WTC11 (cell line): ENCODE measurements at places on chromosomes 4 and X.

GRCh38 chr4:45550766-45551366, 573.0 kb downstream of the GABRG1 start:
- no peak for DNase-seq

DNA sequence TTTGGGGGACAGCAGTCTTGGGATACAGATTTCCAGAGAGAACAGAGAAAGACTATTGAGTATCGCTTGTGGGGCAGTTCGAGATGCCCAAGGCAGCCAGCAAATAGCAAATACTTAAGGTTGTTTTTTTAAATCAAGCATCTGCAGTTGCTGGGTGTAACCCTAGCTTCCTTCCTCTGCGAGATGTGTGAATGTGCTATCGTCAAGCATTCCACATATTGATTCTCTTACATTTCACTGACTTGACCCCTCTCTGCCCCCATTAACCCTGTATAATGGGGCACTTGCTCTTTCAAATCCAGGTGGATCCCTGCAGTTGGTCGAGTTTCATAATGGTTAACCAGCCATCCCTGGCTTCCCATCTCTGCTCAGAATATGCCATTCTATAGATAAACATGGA, 23.5 kb downstream of the KCNE5 start:
- DNase-seq: no peak

DNA sequence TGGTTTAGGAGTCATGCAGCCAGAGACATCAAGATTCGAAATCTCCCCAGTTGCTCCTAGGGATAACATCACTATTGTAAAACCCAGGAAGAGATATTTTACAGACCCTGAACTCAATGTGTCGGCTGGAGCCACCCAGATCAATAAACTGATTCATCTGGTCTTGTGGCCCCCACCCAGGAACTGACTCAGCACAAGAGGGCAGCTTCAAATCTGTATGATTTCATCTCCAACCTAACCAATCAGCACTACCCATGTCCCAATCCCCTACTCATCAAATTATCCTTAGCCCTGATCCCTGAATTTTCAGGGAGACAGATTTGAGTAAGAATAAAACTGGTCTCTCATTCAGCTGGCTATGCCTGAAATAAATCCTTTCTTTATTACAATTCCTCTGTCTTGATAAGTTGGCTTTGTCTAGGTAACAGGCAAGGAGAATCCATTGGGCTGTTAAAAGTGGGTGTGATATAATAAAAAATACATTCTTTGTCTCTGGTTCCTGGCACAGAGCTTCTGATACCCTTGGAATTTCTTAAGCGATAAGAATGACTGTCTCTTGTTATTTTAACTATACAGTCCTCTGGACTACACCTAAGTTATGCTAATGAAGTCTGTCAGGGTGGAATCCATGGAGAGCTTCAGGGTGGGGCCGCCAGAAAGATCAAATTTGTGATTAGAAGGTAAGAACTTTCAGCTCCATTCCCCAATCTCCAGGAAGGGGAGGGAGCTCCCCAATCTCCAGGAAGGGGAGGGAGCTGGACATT, 44.3 kb upstream of the TNIP3 start:
- no peak for DNase-seq

- no peak for DNase-seq
Observed at GRCh38 chrX:40423299-40423698, 157.5 kb upstream of the ATP6AP2 start.

DNA sequence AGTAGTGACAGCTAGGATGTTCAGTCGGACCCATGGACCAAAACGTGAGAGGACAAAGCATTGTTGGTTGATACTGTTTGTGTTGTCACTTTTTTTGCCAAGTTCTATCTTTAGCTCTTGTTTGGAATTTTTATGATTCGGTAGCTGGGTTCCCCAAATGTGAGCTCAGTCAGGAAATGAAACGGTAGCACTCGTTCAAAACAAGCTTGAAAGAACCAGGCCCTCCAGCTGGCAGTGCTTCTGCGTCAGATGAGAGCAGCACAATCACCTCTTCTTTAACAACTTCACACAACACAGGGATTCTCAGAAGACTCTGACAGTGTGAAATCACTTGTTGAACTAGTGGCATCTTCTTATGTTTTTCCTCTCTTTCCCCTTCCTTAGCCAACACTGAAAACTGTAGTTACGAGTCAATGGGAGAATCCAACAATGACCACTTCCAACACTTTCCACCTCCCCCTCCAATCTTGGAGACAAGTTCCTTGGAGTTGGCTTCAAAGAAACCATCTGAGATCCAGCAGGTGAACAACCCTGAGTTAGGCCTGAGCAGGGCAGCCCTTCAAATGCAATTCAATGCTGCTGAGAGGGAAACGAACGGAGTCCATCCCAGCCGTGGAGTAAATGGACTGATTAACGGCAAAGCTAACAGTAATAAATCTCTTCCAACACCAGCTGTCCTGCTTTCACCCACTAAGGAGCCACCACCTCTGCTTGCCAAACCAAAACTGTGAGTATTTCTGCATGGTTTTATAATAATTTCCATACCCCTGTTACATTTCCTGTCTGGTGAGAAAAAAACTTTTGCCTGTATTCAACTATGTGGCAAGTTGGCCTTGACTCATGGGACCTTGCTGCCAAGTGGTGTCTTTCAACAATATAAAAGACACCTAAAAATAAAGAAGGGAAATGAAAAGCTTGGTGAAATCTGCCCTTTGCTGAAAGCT, 214.6 kb downstream of the PALLD start:
- no peak for DNase-seq

DNA sequence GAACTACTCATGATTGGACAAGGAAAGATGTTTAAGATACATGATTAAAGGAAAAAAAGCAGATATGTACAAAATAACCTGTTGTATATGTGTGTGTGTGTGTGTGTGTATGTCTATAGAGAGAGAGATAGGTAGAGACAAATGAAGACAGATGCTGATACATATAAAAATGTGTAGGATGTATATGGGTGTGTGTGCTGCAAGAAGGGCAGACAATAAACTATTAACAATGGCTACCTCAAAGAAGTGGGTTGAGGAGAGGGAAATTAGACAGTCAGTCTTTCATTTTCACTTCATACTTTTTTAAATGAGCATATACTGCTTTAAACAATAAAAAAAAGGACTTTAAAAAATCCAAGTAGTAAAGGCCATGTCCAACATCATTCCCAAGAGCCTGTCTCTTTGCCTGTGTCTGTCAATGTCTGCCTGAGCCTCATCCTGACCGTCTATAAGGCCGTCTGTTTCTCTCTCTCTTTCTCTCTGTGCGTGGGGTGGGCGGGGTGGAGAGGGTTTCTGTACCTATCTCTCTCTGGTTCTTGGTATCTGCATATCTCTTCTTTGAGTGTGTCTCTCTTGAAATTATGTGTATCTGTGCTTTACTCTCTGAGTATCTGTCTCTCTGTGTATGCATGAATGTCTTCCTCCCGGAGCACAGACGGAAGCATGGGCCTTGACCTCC, 62.8 kb downstream of the LRBA start:
- DNase-seq: no peak

GRCh38 chrX:2635342-2635741, 55.8 kb upstream of the CD99 start:
- no peak for DNase-seq

DNA sequence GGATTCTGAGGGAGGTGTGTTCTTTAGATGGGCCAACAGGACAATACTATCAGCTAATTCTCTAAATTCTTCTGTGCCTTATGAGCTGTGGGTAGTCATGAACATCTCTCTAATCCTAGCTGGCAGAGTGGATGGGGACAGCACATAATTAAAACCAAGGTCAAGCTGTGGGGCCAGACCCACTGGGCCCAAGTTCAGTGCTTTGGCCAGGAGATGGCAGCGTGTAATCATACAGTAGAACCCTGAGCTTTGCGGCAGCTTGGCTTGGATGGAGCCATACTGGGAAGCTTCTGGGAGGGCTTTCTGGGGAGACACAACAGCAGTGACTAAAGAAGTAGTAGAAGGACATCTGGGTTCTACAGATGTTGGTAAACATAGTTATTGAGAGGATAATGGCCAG, 140.3 kb upstream of the CXCL13 start:
- peak; percentile 50 for DNase-seq

GRCh38 chr4:67456577-67457196, 88.6 kb downstream of the CENPC start:
- DNase-seq: no peak

DNA sequence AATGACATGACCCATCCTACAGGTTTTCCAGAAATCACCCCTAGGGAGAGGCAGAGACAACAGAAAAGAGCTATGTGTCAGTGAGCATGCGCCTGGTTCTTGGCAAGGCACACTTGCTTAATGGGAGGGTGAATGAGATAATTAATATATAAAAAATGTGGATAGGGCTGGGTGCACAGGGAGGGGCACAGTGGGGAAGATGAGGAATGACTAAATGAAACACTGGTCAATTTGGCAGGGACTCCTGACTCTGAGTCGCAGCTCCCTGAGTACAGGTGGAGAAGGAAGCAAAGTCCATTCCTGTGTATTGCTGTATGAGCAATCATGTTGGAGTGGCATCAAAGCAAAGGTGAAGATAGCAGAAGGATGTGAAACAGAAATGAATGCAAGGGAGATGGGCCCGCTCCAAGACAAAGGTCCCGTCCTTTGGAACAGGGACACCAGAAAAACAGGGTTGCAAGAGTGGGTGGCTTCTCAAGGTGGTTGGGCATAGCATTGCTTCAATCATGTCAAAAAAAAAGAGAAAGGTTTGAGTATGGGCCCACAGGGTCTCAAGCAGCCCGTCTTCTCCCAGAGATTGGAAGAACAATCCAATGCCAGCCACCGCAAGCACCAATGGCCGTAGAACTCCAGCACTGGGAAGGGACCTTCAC, 278.4 kb upstream of the AGTR2 start:
- no peak for DNase-seq

- no peak for DNase-seq
Observed at GRCh38 chr4:184028561-184029374, 123.7 kb downstream of the STOX2 start.

GRCh38 chr4:64781737-64782326, 372.6 kb upstream of the TECRL start:
- no peak for DNase-seq

- no peak for DNase-seq
Observed at GRCh38 chr4:83783215-83783614, 247.3 kb downstream of the GPAT3 start.

- no peak for DNase-seq
Observed at GRCh38 chr4:183504930-183505610, at the start of gene ING2. TSS of gene ING2 (plus strand) at chr4:183505058. CDS start at chr4:183505196, 138 bp downstream.

GRCh38 chr4:126071346-126072333, 756.9 kb downstream of the FAT4 start:
- no peak for DNase-seq

DNA sequence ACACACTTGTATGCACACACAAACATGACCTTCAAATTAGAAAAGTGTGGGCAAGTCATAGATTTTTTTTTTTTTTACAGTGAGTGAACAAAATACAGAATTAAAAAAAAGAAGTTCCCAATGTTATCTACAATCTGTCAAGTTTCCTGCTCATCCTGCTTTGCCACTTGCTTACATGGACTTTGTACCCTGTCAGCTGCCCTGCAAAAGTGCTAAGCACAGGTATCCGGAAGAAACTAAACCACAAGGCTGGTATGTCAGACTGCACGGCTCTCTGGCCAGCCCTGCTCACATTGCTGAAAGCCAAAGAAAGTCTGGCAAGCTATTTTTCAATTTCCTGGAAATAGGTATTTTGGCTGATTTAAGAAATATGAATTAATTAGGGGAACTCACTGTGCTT, 38.9 kb upstream of the BCLAF3 start:
- DNase-seq: no peak

GRCh38 chr4:111213531-111213930, 590.7 kb upstream of the PITX2 start:
- DNase-seq: no peak

GRCh38 chr4:6944301-6945051, 34.9 kb downstream of the TBC1D14 start:
- no peak for DNase-seq

GRCh38 chr4:139759097-139759496, 93.5 kb downstream of the MGST2 start:
- DNase-seq: no peak

DNA sequence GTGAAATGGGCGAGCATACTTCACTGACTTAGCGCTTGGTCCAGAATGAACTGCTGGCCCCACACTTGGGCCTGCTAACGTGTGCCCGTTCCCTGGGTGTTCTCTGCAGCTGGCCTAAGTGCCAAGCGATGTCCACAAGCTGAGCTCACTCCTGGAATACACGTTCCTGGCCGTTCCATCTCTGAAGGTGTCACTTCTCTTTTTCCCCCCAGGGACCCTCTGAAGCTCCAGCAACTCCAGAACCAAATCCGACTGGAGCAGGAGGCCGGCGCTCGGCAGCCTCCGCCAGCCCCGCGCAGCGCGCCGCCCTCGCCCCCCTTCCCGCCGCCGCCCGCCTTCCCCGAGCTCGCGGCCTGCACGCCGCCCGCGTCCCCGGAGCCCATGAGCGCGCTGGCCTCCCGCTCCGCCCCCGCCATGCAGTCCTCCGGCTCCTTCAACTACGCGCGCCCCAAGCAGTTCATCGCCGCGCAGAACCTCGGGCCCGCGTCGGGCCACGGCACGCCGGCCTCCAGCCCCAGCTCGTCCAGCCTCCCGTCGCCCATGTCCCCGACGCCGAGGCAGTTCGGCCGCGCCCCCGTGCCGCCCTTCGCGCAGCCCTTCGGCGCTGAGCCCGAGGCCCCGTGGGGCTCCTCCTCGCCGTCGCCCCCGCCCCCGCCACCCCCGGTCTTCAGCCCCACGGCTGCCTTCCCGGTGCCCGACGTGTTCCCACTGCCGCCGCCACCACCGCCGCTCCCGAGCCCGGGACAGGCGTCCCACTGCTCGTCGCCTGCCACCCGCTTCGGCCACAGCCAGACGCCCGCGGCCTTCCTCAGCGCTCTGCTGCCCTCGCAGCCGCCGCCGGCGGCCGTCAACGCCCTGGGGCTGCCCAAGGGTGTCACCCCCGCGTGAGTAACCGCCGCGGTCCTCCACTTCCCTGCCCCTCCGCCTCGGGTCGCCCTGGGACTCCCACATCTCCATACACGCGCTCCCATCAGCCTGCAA, 132.3 kb downstream of the CBR4 start:
- peak; percentile 61 for DNase-seq

GRCh38 chrX:100440006-100440405, 29.9 kb upstream of the PCDH19 start:
- no peak for DNase-seq

DNA sequence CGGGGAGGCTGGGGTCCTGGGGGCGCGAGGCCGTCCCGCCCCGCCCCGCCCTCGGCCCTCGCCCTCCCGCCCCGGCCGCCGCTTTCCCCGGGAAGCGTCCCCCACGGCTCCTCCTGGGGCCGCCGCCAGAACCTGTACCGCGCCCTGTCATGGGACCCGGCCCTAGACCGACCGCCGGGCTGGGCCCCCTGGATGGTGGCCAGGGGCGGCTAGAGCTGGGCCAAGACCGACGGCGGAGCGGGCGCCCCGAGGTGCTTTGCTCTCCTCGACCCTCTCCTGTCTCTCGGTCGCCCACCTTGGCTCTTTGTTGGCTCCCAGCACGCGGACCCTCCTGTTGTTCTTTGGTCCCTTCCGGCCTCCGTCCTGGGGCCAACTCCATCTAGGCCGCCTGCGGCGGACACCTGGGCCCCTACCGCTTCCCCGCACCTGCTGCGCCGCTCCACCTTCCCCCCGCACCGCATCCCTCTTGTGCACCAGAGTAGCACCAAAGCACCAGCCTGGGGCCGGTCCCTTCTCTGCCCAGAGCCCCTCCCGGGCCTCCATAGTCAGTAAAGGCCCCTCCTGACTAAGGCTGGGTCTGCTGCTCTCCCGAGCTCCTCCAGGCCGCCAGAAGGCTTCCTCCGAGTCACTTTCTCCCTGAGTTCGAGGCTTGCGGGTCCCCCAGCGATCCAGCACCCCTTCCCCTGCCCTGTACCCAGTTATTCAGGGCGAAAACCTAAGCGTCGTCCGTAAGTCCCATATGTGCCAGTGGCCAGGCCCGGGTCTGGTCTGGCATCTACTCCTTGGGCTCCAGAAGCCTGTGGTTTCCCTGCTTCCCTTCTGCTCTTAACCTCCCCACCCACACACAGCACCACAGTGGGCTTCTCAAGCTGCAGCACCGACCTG, 587 bp downstream of the TACC3 start:
- DNase-seq: no peak
